ENCODE measurements at places on chromosomes 11 and 22. TPM values are rescaled to one million over a fixed set of nuclear protein-coding genes. Genes with fewer than 3 reads are reported as not detected.

DNA sequence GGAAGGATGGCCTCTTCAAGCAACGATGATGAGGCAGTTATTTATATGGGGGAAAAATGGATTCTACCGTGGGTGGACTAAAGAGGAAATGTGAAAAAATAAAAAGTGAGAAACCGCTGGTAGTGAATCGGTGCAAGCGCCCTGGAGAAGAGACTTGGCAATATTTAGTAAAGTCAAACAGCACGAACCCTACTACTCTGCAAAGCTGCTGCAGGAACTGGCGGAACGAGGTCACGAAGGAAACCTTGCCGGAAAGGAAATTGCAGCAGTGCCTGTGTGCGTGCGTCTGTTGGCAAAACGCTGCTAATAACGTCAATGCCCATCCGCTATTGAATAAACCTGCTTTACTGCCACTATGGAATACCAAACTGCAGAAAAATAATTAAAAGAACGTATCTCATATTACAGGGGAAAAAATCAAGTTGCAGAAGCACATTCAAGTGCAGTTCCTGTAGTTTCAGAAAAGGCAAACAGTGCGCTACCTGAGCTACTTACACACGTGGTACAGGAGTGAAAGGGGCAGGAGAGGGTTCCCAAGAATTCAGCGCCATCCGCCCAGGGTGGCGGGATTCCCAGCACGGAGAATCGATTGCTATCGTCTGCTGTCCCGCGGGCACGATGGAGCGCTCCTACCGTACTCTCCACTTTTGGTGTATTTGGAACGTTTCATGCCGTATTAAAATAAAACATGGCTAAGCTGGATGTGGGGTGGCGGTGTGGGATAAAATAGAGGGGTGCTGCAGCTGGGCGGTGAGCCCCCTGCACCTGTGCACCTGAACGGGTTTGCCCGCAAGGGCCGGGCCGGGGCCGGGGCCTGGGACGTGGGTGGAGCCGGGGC lies 585 bp upstream of the NADSYN1 start:
- DNase-seq: no peak

GRCh38 chr11:1854949-1855885 lies 2.3 kb downstream of the LSP1 start:
- no peak for DNase-seq

Gene LDHAL6A
- total RNA-seq: not detected

Gene POU2AF2
- not detected for total RNA-seq
